ENCODE measurements at places on chromosomes 3 and 15. TPM values are rescaled to one million over a fixed set of nuclear protein-coding genes. Genes with fewer than 3 reads are reported as not detected.

GRCh38 chr3:195914648-195915473 is 6.5 kb upstream of the TNK2 start:
- DNase-seq, result peak; percentile 96

Gene SERINC4
- total RNA-seq, result 0.50 TPM

- no peak for DNase-seq
Measured at GRCh38 chr3:116678853-116679252, 30.7 kb upstream of the TUSC7 start.

Gene LRRN1
- total RNA-seq, result 0.20 TPM

Gene BFSP2
- total RNA-seq, result 0.33 TPM

- DNase-seq, result no peak
Measured at GRCh38 chr3:45969953-45970352, 25.7 kb downstream of the FYCO1 start.

Gene CRYGS
- 4.5 TPM for total RNA-seq

Gene REC114
- not detected for total RNA-seq

Gene CILP
- total RNA-seq, result 0.12 TPM

Gene FAM107A
- total RNA-seq, result not detected

GRCh38 chr3:123186695-123187094 is 15.0 kb upstream of the SEC22A start:
- DNase-seq, result no peak

DNA sequence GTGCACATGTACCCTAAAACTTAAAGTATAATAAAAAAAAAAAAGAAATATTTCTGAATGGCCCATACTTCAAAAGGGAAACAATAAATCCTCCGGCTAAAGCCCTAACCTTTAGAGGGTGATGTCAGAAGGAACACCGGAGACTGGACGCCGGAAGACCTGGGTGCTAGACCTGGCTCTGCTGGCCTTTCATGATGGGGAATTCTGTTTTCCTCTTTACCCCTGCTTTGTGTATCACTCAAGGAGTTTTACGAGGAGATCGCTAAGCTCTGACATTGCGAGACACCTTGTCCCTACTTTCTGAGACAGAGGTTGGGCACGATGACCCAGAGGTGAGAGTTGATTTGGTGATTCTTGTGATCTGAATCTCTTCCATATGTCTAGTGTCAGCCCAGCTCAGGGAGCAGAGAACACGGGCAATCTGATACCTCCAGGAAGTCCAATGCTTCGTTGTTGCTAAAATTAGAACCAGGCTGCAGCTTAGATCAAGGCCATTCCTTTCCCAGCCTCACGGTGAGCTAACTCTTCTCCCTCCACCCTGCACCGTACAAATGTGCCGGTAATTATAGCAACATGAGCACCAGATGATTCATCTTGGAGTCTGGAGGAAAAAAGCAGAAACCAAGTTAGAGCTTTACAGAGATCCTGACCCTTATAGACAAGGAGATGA is 42.0 kb upstream of the CFAP161 start:
- no peak for DNase-seq

GRCh38 chr15:25368850-25369249 is 70.0 kb downstream of the UBE3A start:
- DNase-seq, result no peak

DNA sequence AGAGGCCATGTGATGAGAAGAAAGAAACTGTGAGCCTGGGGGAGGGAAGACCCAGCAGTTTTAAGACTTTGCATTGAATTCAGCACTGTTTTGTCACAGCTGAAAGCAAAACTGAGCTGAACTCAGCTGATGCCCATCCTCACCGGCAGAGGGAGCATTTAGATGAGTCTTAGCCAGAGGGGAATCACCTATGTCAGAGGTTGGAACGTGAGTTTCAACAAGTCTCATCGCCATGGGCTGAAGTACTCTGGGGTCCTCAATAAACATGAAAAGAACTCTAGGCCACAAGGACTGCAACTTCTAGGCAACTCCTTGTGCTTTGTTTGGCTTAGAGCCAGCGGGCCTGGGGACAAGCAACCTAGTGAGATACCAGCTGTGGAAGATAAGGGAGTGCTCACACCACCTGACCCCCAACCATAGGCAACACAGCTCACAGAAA is 324.5 kb downstream of the TBL1XR1 start:
- DNase-seq, result peak; percentile 68

- no peak for DNase-seq
Measured at GRCh38 chr3:37308247-37308646, 133.9 kb upstream of the LRRFIP2 start.

GRCh38 chr3:14701676-14702075 is 26.7 kb downstream of the C3orf20 start:
- no peak for DNase-seq

- DNase-seq, result no peak
Measured at GRCh38 chr15:87618203-87618725, 638.3 kb downstream of the NTRK3 start.

- DNase-seq, result no peak
Measured at GRCh38 chr3:55935241-55935640, 448.1 kb upstream of the WNT5A start.

Gene CACNA2D3
- total RNA-seq, result not detected

Gene GJD2
- not detected for total RNA-seq

Gene ABHD14A
- total RNA-seq, result 16.7 TPM
